WTC11 (cell line): ENCODE measurements at places on chromosomes 7 and 10.

DNA sequence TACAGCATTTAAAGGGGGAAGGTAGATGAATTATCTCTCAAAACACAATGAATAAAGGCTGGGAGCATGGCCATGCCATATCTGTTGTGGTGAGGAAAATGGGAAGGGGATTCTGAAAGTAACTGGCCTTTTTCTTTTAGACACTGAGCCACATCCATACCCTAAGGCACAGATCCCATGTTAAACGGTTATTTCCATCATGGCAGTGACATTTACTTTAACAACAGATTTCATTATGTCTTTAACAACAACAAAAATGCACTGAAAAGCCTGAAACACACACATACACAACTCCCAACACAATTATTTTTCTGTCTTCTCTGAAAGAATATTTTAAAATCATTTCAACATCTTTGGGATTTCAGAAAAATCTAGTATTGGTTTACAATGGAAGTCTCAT is 176.1 kb upstream of the FZD1 start:
- H3K36me3 ChIP-seq: no peaks in the 10 kb centered on the region
- DNase-seq: no peak
- peaks cover 13% of the 10 kb centered on the region for H3K4me1 ChIP-seq
- H3K4me3 ChIP-seq: no peak overlapping the region
- no peaks in the 10 kb centered on the region for H3K27me3 ChIP-seq

- no peak overlapping the region for H3K27ac ChIP-seq
- peaks cover 4% of the 10 kb centered on the region for H3K27me3 ChIP-seq
- H3K4me3 ChIP-seq: no peak overlapping the region
These were observed 138.1 kb upstream of the UNC5B start for GRCh38 chr10:71074176-71074755.

GRCh38 chr10:105070952-105071351 is 429.9 kb downstream of the SORCS3 start:
- no peaks in the 10 kb centered on the region for H3K4me1 ChIP-seq
- H3K4me3 ChIP-seq: no peak overlapping the region
- no peak for DNase-seq
- H3K27ac ChIP-seq: no peak overlapping the region
- H3K36me3 ChIP-seq: no peaks in the 10 kb centered on the region
- H3K27me3 ChIP-seq: no peaks in the 10 kb centered on the region

GRCh38 chr10:58220769-58221451 is 46.8 kb downstream of the IPMK start:
- no peaks in the 10 kb centered on the region for H3K4me1 ChIP-seq
- H3K27me3 ChIP-seq: no peaks in the 10 kb centered on the region
- no peaks in the 10 kb centered on the region for H3K36me3 ChIP-seq

DNA sequence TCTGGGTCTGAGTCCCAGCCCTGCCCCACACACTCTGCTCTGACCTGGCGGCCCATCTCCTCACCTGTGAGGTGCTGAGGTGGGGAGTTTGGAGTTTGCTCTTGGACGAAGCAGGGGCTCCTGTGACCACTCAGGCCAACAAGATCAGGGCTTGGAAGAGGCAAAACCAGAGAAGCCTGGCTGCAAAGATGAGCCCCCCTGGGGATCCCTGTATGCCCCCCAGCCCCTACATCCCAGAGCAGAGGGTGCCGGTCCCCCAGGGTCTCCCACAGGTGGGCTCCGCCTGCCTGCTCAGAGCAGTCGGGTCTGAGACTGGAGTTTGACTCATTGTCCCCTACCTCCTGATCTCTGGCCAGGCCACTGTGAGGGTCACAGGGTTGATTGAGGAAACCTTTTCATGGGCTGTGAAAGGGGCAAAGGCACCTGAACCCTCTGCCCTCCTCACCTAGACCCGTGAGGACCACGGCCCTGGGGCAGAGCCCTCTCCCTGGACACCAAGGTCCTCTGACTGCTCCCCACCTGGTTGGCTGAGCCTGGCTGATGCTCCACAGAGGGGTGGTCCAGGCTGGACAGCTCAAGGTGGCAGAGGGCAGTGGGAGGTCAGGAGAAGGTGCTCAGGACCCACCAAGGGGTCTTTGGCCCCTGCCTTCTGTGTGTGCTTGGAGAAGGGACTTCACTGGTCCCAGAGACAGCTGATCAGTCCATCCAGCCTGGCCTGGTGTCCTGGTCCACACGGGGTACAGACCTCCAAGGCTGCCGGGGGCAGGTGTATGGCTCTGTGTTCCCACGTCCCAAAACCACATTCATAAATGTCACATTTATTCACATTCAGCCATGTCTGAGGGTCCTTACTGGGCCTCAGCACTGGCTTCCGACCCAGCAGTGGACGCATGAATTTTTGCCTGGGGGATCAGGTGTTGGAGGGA is 9.1 kb upstream of the SCART1 start:
- H3K4me3 ChIP-seq: no peak overlapping the region
- peaks cover 19% of the 10 kb centered on the region for H3K27me3 ChIP-seq
- no peak for DNase-seq
- H3K4me1 ChIP-seq: no peaks in the 10 kb centered on the region
- H3K36me3 ChIP-seq: peaks cover 62% of the 10 kb centered on the region

DNA sequence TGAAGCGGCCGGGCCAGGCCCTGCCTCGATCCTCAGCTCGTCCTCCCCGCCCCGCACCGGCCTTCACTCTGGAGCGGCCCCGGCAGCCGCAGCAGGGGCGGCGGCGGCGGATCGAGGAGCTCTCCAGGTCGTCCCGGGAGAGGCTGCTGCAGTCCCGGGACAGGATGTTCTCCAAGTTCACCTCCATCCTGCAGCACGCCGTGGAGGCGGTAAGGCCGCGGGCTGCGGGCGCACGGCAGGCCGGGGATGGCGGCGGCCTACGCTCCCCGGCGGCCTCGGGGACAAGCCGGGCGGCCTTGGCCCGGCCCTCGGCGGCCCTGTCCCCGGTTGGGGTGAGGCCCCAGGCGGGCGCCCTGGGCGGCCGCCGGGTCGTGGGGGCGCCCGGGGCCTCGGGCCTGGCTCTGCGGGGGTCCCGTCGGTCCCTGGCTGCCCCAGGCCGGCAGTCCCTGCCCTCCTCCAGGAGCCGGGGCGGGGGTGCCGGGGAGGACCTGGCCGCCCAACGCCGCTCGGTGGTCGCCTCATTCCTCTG is 399 bp downstream of the FHIP2A start:
- H3K27ac ChIP-seq: no peak overlapping the region
- H3K27me3 ChIP-seq: no peaks in the 10 kb centered on the region
- peak; percentile 24 for DNase-seq
- H3K4me3 ChIP-seq: peak overlapping the region; percentile 88
- H3K4me1 ChIP-seq: peaks cover 10% of the 10 kb centered on the region
- H3K36me3 ChIP-seq: no peaks in the 10 kb centered on the region

DNA sequence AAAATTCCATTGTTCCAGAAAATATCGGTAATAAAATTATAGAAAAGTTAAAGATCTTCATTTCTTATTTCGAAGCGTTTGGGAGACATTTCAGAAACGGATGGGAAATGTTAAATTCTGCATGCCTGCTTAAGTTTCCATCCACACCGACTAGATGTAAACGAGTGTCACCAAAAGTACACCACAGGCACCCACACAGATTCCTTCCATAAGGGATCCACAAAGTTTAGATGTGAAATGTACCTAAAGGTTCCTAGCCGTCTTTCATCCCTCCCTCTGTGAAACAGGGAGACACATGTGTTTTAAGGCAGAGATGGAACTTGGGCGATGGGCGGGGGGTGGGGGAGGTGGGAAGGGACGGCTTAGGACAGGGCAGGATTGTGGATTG is 621 bp upstream of the CAV1 start:
- DNase-seq: no peak
- peaks cover 24% of the 10 kb centered on the region for H3K27me3 ChIP-seq
- peaks cover 58% of the 10 kb centered on the region for H3K4me1 ChIP-seq
- H3K36me3 ChIP-seq: no peaks in the 10 kb centered on the region
- peak overlapping the region; percentile 95 for H3K4me3 ChIP-seq
- no peak overlapping the region for H3K27ac ChIP-seq

- H3K36me3 ChIP-seq: no peaks in the 10 kb centered on the region
- no peaks in the 10 kb centered on the region for H3K27me3 ChIP-seq
- H3K27ac ChIP-seq: no peak overlapping the region
These were observed 58.3 kb downstream of the SEMA3C start for GRCh38 chr7:80860554-80860953.

DNA sequence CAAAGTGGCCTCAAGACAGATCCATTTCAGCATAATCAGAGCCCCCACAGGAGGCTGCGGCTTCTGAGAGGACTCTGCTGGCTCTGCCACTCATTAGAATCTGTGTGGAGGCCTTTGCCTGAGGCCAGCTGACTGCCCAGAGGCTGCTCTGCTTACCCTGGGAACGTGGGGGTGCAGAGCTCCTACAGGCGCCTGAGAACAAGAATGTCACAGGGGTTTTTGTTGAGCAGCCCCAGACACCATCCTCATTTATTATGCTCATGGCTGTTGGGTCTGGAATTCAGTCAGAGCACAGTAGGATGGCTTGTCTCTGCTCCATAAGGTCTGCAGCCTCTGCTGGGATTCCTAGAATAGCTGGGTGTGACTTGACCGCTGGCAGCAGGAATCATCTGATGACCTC is 101.8 kb upstream of the GDF10 start:
- no peak for DNase-seq
- H3K27ac ChIP-seq: no peak overlapping the region
- H3K36me3 ChIP-seq: no peaks in the 10 kb centered on the region
- H3K4me1 ChIP-seq: peaks cover 6% of the 10 kb centered on the region; the same call in 1 of the 2 replicates
- no peak overlapping the region for H3K4me3 ChIP-seq

DNA sequence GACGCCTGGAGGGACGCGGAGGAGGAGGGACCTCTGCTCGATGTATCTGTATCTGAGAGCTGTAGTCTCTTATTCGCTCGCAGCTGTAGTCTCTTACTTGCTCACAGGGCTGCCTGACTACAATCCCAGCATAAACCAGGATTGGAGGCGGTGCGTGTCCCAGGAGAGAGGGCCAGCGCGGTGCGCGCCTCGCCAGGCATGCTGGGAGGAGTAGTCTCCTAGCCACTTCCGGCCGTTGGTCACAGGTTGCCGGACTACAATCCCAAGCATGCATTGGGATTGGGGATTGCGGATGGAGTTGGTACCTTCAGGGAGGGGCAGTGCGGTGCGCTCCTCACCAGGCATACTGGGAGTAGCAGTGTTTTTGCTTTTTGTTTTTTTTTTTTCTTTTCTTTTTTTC is 421.7 kb upstream of the NUPR2 start:
- peaks cover 12% of the 10 kb centered on the region for H3K27me3 ChIP-seq
- H3K4me3 ChIP-seq: no peak overlapping the region
- no peak for DNase-seq
- H3K36me3 ChIP-seq: peaks cover 67% of the 10 kb centered on the region

DNA sequence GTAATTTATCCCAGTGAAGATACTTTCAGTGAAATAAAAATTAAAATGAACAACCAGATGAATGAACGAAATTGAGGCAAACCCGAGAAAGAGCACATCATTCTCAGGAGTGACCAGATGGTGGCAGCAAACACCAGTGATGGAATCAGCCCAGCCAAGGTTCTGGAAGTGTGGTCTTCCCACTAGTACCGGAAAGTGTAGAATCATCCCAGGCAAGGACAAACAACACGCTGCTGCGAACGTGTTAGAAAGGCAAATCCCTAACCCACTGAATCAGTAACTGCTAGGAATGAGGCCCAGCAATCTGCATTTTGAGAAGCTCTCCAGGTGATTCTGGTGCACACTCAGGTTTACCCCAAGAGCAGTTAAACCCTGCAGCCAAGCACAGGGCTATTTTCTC is 15.5 kb upstream of the SLC18A3 start:
- H3K27ac ChIP-seq: no peak overlapping the region
- H3K36me3 ChIP-seq: no peaks in the 10 kb centered on the region
- H3K4me3 ChIP-seq: no peak overlapping the region
- DNase-seq: peak; percentile 70
- peaks cover 3% of the 10 kb centered on the region for H3K27me3 ChIP-seq

DNA sequence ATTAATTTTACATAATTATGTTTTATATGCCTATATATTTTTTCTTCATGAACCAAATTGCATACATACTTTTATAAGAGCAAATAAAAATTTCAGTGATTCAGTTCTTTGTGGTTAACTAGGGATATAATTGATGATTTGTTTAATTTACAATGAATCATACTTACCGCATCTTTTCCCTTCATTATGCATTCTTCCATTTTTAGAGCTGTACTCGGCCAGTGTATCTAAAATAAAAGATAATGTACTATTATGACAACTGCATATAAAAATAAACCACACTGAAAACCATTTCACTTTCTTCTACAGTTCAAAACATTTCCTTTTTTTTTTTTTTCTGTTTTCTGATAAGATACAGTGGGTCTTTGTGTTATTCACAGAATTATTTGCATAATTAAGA is 179.9 kb downstream of the SEMA3E start:
- no peaks in the 10 kb centered on the region for H3K27me3 ChIP-seq
- peaks cover 64% of the 10 kb centered on the region for H3K4me1 ChIP-seq
- H3K27ac ChIP-seq: no peak overlapping the region

DNA sequence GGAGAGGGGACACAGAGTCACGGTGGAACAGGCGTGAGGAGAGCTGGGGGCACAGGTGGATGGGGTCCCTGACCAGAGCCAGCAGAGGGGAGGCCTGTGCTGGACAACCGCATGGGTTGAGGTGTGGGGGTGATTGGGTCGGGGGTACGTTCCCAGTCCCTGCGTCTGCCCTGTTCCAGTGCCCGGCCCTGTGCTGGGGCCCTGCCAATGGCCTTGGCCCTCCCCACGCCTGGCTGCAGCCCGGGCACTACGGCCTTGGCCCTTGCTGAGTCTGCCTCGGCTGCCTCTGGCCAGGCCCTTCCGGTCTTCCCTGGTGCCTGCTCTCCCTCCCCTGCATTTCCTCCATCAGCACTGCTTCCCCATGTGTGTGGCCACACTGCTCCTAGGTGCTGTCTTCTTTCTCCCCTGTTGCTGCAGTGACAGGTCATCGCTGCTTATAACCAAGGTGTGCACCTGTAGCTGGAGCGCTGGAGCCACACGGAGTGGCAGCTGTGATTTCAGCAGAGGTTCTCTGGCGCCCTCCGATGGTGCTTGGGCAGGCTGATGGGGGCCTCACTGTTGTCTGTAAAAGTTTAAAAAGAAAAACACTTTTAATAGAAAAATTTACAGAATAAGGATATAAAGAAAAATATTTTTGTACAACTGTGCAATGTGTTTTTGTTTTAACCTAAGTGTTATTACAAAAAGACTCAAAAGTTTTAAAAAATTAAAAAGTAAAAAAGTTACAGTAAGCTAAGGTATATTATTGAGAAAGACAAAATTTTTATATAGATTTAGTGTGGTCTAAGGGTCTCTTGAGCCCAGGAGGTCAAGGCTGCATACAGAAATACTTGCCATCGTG is 45.2 kb upstream of the BHLHA15 start:
- H3K36me3 ChIP-seq: no peaks in the 10 kb centered on the region
- DNase-seq: peak; percentile 80
- H3K4me3 ChIP-seq: no peak overlapping the region
- peaks cover 26% of the 10 kb centered on the region for H3K4me1 ChIP-seq
- peak overlapping the region; percentile 76; the same call in 1 of the 2 replicates for H3K27ac ChIP-seq

- H3K4me3 ChIP-seq: no peak overlapping the region
- H3K27me3 ChIP-seq: no peaks in the 10 kb centered on the region
- H3K36me3 ChIP-seq: no peaks in the 10 kb centered on the region
- peaks cover 16% of the 10 kb centered on the region for H3K4me1 ChIP-seq
- no peak overlapping the region for H3K27ac ChIP-seq
These were observed 532.5 kb upstream of the C7orf33 start for GRCh38 chr7:148058092-148058491.
